ENCODE measurements at places on chromosomes 3 and 15.
A peak's percentile ranks its signal among the peaks of the same experiment; 100 is the strongest.

DNA sequence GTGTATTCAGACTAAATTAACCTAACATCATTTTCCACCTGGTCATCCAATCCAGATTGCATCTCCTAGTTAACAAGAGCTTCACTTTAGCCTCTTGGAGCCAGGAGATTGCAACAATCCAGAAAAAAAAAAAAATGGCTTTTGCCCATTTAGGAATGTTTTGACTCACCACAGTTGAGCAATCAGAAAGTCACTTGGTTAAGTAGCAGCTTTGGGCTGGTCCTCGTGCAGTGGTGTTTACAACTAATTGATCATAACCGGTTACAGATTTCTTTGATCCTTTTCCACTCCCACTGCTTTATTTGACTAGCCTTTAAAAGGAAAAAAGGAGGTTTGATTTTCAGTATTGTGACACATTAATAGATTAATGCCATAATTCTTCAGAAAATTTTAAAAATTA is 688.8 kb upstream of the CCDC54 start:
- no peak for DNase-seq

DNA sequence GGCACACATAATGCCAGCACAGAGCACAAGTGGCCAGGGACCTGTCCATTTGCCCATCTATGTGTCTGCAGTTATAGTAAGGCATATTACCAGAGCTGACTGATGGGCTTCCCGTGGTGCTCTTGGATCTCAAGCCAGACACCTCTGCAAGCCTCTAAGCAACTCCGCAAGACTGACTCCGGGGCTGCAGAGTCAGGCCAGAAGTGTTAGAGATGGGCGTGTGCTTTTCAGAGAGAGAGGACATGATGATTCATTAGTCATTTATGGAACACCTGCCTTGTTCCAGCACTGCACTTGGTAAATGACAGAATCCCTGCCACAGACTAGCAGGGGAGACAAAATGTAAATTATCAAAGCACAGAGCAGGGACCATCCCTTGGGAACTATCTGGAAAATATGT is 559.0 kb downstream of the PDCD6IP start:
- peak; percentile 2 for DNase-seq

DNA sequence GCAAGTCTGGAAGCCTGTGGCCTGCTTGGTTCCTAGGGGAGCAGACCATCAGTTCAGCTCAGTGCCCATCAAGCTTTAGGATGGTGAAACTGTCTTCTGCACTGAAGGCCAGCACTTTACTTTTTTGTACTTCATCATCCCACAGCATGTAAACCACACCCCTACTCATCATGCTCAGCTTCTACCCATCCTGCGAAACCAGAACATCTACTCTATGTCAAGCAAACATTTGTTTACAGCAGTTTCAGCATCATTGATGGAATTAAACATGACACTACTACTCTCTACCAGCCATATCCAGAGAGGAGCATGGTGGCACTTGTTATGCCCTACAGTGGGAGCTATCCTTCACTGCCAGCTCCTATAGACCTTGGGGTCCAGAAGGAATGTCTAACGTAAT is 306.6 kb downstream of the SOX2 start:
- no peak for DNase-seq

DNA sequence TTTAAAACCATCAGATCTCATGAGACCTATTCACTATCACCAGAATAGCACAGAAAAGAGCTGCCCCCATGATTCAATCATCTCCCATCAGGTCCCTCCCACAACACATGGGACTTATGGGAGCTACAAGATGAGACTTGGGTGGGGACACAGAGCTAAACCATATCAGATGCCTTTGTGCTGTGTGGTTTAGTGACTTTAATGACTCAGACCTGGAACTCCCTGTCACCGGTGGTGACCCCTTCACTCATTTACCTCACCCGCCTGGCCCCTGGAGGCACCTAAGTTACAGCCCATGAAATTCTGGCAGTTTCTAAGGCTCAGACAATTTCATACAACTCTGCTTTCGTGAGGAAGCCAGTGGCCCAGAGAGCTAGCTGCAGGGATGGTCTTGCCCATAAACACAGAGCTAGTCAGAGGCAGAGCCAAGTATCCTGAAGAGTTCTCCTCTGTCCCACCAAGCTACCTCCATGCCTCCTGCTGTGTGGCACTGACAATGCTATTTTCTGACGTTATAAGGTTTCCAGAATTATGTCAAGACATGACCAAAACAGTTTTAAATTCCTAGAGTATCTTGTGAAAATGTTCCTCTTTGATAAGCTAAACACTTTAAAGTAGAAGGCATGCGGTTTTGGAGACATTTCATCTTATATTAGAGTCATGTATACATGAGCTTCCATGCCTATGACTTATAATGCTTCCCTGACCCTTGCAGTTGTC is 231.1 kb upstream of the IL12A start:
- DNase-seq, result no peak

DNA sequence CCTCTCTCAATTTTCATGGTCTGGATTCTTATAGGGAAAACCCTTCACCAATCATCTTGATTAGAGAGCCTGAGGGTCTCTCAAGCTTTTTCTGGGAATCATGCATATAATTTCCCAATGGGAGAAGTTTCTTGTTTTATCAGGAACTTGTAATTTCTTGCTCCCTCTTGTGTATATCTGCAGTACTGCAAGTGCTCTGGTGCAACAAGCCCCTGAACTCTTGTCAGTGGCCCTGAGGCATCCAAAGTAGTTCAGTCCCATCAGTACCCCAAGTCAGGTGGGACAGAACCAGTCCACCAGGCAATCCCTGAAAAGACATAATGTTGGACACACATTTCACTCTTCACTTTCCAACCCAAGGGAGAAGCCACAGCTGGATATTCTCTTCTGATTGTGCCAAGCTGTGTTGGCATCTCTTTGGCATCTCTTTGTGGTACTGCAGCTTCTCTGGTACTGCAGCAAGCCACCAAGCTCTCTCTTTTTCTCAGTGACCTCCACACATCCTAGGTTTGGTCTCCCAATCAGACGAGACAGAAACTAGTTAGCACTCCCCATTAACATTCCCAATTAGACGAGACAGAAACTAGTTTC is 214.5 kb downstream of the ZIC4 start:
- peak; percentile 45 for DNase-seq

- no peak for DNase-seq
Observed at GRCh38 chr3:118772547-118773011, 262.1 kb downstream of the IGSF11 start.

DNA sequence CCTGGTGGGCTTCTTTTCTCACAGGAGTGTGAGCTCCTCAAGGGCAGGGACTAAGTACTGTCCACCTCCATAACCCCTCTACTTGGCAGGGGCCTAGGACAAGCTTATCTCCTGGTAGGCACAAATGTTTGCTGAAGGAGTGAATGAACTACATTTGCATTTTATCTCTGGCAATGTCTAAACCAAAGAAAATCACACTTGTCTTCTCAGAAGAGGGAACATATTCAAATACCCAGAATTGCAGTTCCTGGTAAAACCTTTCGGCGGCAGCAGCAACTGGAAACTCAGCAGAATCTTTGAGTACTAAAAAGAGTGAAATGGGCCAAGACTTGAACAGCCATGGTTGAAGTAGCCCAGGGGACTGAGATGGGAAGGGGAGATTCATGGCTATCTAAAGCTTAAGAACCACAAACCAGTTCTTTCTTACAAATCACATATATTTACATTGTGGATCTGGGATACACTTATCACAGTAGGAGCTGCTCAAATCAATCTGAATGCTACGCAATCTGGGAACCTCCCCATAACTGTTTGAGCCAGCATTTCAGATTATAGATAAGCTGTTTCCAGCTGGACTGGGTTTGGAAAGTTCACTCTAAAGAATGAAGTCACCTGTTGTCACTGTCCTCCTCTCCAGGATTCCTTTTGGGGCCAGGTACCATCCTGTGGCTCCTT is 18.7 kb upstream of the PTPN9 start:
- DNase-seq, result no peak
